ENCODE measurements at places on chromosomes 13 and 19.

GRCh38 chr13:37617173-37617572 is 18.6 kb upstream of the POSTN start:
- no peak for DNase-seq

GRCh38 chr13:40394304-40394985 is 272.0 kb downstream of the FOXO1 start:
- no peak for DNase-seq

DNA sequence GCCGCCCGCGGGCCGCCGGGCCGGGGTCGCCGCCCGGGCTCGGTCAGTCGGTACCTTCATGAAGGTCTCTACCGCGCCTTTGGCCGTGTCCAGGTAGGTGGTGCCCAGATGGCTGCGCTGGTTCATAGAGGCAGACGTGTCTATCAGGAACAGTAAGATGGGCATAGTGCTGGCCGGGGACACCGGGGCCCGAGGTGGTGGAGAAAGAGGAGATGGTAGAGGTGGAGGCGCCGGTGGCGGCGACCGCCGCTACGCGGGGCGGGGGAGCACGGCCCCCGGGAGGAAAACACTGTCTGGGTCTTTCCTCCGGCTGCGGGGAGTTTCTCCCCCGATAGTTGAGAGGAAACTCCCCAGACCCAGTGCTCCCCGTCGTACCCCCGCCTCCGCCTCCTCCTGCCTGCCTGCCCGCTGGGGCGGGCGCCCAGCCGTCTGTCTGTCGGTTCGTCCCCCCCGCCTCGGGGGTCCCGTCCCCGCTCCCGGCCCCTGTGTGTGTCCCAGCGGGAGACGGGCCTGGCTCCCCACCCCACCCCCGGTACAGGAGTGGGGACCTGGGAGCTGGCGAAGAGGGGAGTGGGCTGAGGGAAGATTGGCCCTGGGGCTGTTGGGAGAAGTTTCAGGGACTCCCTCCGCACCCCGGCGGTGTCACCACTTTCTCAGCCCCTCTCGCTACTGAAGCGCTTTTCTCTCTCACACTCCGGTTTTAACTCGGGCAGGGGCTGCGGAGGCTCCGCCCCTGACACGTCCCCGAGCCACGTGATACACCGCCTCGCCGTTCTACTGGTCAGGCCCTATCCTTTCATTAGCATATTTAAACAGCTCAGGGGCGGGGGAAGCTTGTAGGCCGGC is at the start of gene INTS6:
Gene INTS6, minus strand, starts transcription at position 676 of the 846 bp plus-strand sequence. Its CDS starts 511 bp downstream, at position 165.
- peak; percentile 70 for DNase-seq

DNA sequence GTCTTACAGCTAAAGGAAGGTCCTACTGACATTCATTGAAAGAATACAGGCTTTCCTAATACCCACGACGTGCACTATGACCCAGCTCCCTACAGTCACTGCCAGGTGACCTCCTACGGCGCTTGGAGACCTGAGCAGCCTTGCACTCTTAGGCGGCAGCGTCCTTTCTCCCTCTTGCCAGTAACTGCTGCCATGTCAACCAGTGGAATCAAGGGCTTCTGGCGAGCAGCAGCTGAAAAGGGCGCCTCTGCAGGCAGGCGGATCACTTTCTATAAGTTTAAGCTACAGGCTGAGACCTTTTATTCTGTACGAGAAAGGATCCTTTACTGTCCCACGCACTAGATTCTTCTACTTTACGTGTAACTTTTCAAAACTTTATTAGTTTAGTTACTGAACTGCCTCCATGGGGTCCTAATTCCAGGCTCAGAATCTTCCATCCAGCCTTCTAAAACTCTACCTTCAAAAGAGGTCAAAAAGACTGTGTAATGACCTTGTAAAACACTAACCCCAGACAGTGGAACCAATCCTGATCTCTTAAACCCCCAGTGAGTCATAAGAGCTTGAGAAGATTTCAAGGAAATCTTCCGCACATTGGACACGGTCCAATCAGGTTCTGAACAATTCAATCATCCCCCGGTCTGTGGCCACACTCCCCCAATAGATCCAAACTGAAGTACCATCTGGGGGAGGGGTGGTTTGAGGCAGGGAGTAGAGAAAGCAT is 1.9 kb downstream of the KCTD12 start:
- DNase-seq: no peak

GRCh38 chr19:41657157-41657556 is 30.3 kb upstream of the CEACAM4 start:
- DNase-seq: no peak

GRCh38 chr19:19543101-19543500 is 5.0 kb downstream of the CILP2 start:
- no peak for DNase-seq

DNA sequence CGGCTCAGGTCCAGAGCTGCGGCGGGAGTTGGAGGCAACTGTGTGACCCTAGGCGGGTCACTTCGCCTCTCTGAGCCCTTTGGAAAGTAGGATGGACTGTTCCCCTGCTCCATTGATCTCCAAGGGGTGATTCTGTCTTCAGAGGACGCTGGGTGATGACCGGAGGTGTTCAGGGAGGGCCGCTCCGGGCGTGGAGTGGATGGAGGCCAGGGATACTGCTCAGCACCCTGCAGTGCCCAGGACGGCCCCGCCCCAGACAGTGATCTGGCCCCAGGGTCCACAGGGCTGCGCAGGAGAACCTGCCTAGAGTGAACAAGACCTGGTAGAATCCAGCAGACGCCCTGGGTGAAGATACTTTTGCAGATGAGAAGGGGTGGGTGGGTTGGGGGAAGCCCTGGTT is 7.0 kb downstream of the NCLN start:
- DNase-seq: no peak

- DNase-seq: no peak
Observed at GRCh38 chr13:95025116-95025515, 276.1 kb downstream of the ABCC4 start.

DNA sequence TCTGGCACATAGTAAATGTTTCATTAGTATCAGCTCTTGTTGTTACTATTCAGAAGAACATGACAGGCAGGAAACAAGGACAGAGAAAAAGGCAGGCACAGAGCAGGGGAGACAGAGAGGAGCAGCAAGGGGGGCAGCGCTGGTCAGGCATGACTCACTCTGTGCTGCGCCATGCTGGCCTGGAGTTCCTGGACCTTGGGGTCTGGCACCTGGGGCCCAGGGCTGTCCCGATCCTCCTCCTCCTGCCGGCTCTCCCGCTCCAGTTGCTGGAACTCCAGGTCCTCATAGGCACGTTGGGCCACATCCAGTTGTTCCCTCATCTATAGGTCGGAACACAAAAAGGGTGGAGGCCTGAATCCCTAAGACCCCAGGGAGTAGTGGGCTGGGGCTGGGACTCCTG is 7.6 kb downstream of the PHLDB3 start:
- DNase-seq: no peak

DNA sequence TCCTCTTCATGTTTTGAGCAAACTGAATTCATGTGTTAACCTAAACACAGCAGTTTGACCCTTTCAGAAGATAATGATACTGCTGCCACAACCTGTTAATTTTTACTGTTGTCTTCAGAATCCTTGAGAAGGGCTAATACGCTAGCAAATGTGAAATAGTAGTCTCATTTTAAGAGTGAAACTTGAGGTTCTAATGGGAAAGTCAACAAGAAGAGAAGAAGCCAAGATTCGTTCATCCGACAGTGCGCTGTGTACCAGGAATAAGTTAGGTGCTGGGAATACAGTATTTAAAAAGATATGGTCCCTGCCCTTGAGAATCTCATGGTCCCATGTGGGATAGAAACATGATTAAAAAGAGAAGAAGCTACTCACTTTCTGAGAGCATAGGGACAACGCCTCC is 134.4 kb downstream of the KL start:
- DNase-seq: no peak

GRCh38 chr13:87393358-87393757 is 277.8 kb upstream of the SLITRK5 start:
- no peak for DNase-seq

- no peak for DNase-seq
Observed at GRCh38 chr19:36030264-36031148, 2.2 kb downstream of the CLIP3 start.

DNA sequence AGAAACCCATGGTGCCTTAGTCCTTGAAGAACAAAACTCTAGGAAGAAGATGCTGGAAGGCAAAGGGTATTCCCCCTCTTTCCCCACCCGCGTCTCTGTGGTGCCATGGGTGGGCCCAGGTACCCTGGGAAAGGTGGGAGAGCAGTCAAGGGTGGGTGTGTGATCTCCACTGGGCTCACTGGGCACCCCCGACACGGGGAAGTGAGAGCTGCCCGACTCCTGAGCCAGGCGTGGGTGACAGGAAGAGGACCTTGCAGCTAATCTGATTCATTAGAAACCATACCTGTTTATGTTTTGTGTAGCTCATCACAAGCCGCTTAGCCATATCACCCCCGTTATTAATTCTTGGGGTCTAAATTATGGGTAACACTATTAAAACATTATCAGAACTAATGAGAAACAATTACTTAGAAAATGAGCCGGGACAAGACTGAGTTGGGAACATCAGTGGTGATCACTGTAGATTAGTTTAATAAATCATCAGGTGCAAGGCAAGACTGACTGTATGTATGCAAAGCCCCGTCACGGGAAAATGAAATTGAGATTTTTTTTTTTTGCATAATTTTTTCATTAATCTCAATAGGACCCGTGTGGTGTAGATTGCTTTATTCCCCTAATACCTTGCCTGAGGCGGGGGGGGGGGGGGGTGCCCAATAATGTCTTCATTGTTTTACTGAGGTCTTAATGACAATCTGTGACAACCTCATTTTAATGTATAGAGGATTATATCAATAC is 77.3 kb downstream of the ZIC5 start:
- DNase-seq: no peak

GRCh38 chr19:11506101-11506555 is 489 bp upstream of the ZNF653 start:
- no peak for DNase-seq

DNA sequence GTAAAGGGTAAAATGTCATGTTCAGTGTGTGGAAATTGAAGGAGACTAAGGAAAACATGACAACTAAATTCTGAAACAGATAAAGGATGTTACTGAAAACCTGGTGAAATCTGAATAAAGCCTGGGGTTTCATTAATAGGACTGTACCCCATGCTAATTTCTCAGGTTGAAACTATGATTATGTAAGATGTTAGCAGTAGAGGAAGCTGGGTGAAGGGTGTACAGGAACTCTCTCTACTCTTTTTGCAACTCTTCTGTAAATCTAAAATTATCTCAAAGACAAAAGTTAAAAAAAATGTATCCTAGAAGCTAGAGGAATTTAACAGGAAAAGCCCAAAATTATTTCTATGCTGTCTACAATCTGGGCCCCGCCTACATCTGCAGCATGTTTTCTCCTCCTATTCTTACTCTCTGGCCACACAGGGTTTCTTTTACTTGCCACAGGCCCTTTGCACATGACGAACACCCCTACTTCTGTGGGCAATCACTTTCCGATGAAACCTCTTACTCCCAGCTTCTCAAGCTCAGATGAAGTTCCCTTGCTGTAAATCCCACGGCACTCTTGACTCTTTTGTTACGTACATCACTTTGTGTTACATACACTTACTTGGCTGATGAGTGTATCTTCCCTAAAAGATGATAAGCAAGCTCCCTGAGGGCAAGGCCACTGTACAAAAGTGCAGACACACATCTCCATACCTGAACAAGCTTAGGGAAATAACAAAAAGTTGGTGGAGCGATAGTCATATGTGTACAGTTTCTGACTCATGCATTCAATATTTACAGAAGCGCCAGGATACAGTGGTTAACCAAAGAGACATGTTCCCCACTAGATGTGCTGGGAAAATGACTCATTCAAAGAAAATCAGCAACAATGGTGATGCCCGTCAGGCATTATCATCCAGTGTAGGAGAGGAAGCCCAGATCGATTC is 32.6 kb downstream of the RUBCNL start:
- no peak for DNase-seq

DNA sequence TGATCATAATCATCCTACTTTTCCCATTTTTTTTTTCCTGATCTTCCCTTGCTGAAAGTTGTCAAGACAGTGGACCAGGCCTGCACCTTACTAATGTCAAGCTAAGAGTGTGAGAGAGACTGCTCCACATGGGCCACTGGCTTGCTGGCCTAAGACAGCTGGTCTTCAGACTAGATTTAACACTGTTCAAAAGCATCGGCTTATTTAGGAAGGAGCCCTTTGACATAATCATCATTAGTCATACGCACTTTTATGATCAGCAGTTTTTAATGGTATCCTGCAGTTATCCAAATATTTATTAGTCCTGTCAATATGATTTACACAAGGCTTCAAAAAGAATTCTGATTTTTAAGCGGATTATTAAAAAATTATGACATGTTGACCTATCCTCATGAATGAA is 270.6 kb downstream of the DNAJC15 start:
- DNase-seq: no peak

DNA sequence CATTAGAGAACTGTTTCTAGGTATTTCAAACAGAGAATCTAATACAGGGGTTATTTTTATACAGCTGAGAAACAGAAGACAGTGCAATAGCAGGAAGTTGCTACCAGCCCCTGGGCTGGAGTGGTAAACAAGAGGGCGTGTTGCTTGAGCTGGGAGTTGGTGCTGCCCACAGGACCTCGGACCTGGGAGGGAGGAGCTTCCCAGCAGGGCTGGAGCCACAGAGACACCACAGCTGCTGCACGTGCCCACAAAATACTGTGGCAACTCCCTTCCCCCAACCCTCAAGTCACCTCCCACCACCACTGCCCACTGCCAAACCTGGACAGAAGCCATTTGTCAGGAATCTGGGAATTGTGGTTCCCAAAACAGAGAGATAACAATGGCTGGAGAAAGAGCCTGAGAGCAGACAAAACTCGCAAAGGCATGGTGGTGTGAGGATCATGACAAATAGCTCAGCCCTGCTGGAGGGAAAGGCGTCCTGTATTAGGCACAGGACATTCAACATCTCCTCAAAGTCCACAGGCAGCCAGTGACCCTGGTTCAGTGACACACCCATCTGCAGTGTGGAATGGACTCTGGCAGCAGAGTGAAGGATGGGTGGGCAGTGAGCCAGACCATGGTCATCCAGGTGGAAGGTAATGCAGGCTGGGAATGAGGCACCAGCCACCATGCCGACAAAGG is 57.2 kb downstream of the SPATA13 start:
- DNase-seq: no peak

GRCh38 chr13:22848539-22849052 is 332.2 kb upstream of the SGCG start:
- peak; percentile 36 for DNase-seq

DNA sequence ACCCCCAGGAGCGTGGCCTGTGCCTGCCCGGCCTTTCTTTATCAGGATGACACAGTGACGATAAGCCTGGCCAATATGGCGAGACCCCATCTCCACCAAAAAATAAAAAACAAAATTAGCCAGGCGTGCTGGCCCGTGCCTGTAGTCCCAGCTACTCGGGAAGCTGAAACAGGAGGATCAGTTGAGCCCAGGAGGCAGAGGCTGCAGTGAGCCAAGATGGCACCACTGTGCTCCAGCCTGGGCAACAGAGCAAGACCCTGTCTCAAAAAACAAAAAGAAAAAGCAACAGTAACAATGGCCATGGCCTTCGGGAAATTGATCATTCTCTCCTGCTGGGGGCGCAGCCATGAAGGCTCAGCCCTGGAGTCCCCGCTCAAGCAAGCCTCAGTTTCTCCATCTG is 11.1 kb downstream of the PEX11G start:
- DNase-seq: no peak

GRCh38 chr13:94236872-94237271 is 242.6 kb downstream of the DCT start:
- no peak for DNase-seq

GRCh38 chr13:113645329-113645728 is 12.7 kb downstream of the ATP4B start:
- DNase-seq: no peak
